ENCODE measurements at places on chromosomes 7 and 10. TPM values are rescaled to one million over a fixed set of nuclear protein-coding genes. Genes with fewer than 3 reads are reported as not detected.

Gene FEZF1
- total RNA-seq, result 41.5 TPM

- no peak for DNase-seq
These were observed 19.4 kb downstream of the RNF32 start for GRCh38 chr7:156659961-156660360.

DNA sequence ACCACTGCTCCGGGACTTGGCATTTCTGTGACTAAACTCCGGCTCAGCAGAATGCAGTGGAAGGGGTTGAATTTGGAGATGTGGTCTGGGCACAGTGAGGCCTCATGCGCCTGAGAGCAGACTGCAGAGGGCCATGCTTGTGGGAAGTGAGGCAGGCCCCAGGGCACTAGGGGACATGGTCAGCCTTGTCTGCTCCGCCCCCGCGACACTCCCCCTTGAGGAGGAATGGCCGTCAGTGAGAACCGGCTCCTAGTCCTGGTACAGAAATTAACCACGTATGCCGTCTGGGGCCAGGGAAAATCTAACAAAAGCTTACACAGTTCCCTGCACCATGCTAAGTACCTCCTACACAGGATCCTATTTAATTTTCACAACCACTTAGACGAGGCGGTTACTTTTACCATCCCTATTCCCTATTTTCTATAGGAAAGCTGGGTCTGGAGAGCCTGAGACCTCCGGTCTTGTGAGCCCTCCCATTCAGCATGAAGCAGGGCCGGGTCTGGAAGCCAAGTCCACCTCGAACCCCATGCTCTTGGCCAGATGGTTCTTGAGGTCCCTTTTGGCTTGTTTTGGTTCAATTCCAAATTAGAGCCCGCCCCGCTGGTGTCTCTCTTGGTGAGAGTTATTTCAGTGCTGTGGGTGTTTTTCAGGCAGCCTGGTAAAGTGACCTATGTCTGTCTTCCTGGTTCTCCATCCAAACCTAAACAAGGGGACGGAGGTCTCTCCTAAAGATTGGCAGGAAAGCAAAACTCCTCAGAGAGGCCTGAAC is 87.7 kb upstream of the PITRM1 start:
- no peak for DNase-seq

DNA sequence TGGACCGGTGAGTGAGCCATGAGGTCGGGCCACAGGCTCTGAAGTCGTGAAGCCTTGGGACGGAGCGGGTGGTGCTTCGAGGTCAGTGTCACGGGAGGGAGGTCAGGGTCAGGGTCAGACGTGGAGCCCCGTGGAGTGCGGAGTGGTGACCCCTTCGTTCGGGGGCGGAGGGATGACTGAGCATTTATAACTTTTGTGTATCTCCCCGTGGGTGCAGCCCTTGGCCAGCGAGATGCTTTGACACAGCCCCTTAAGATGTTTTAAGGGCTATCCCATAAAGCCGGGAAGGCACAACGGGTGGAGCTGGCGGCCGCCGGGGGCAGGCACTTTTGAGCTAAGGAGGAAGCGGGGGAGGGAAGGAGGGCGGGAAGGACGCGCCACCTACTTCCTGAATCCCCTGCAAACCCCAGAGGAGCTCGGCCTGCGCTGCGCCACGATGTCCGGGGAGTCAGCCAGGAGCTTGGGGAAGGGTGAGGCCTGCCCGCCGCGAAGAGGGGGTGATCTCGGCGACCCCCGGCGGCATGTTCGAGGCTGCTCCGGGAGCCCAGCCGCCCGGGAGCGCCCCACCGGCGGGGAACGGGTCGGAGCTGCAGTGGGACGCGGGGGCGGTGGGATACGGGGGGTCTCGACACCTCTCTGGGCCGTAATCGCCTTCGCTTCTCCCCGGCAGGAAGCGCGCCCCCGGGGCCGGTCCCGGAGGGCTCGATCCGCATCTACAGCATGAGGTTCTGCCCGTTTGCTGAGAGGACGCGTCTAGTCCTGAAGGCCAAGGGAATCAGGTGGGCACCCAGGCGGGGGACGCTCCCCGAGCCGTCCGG is at the start of gene GSTO1:
GSTO1 (plus strand) TSS at position 400 of the 818 bp plus-strand sequence; CDS start at position 437, 37 bp downstream.
- DNase-seq, result peak; percentile 74

GRCh38 chr10:116208956-116209567 is 63.9 kb downstream of the GFRA1 start:
- DNase-seq, result no peak

Gene FIGNL1
- total RNA-seq, result 13.8 TPM

DNA sequence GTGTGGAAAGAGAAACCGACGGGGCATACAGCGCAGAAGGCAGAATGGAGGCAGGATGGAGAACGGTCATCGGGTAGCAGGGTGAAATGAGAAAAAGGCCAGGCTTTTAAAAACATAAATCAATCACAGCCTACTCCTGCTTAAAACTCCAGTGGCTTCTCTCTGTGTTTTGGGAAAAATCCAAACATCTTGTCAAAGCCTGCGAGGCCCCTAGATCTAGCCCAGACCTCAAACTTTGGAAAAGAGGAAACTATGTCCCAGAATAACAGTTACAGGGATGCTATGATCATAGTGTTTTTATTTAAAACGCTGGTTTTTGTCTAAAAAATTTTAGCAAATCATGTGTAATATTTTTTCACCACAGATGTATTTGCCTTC is 41.1 kb downstream of the PPP1R3C start:
- DNase-seq, result no peak

Gene TMEM26
- total RNA-seq, result 0.09 TPM

Gene TCF7L2
- total RNA-seq, result 71.1 TPM

- DNase-seq, result no peak
These were observed 124.4 kb downstream of the AMPH start for GRCh38 chr7:38506756-38507155.

- no peak for DNase-seq
These were observed 34.4 kb upstream of the SLC29A4 start for GRCh38 chr7:5248201-5248885.

- peak; percentile 49 for DNase-seq
These were observed 103.0 kb upstream of the LSM8 start for GRCh38 chr7:118080947-118081346.

GRCh38 chr7:30731581-30731980 is 20.4 kb upstream of the INMT start:
- no peak for DNase-seq

Measured in H9 (cell line).